ENCODE measurements at places on chromosomes 3 and 15. TPM values are rescaled to one million over a fixed set of nuclear protein-coding genes. Genes with fewer than 3 reads are reported as not detected.

POC1A gene
- 9.4 TPM for polyA plus RNA-seq

RTP3 gene
- not detected for polyA plus RNA-seq

SPINT1 gene
- polyA plus RNA-seq: 75.5 TPM

TRH gene
- polyA plus RNA-seq: 0.36 TPM

SERPINI2 gene
- polyA plus RNA-seq: 1.5 TPM

PDHB gene
- polyA plus RNA-seq: 124 TPM

ACP3 gene
- polyA plus RNA-seq: 59.9 TPM

CSPG4 gene
- 11.0 TPM for polyA plus RNA-seq

DNA sequence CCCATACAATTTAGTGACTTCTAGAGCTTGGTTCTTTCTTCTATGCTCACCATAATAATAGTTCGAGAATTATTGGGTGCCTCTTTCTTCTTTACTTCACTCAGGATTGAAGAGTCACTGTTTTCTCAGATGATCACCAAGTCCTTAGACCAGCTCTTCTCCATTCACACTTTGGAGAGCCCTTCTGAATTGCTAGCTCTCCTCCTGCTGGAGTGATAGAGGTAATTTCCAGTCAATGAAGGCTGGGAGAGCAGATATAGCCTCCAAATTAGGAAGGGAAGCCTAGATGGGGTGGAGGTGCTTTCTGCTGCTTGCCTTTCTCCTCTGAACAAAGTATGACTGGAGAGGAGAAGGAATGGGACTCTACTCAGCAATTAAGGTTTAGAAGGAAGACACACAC, 10.7 kb upstream of the BBX start:
- DNase-seq: no peak

- DNase-seq: no peak
Measured at GRCh38 chr3:101120039-101120438, 126.8 kb upstream of the ABI3BP start.

DNA sequence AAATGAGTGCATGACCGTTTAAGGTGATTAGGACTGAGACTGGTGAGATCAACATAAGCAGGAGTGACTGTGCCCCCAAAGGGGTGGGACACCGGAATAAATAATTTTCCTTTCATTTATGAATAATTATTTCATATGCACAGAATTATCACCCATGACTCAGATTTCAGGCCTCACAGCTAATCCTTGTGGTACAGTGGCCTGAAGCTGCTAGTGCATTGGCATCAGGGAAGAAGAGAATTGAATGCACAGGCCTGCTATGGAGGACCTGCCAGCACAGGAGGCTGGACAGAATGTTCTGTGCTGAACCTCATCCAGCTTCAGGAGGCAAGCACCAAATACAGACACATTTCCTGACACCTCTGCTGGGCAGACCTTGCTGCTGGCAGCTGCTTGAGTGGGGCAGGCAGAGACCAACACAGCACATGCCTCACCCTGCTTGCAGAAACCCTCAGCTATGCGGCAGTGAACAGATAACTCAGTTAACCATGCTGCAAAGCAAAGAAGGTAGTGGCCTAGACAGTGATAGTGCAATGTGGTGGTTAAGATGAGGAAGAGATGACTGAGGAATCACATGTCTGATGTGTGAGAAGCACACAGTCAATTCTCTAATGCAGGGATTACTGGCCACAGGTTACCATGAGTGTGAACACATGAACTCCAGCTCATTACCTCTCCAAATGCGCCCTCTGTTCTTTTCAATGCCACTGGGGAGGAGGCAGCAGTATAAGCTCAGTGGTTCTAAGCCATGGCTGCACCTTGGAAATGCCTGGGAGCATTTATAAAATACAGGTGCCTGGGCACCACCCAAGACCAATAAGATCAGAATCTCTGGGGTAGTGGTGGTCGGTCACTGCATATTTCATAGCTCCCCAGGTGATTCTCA, 68.1 kb upstream of the SCN5A start:
- DNase-seq: no peak

- DNase-seq: no peak
Measured at GRCh38 chr3:16113704-16114103, 60.8 kb upstream of the GALNT15 start.

DNA sequence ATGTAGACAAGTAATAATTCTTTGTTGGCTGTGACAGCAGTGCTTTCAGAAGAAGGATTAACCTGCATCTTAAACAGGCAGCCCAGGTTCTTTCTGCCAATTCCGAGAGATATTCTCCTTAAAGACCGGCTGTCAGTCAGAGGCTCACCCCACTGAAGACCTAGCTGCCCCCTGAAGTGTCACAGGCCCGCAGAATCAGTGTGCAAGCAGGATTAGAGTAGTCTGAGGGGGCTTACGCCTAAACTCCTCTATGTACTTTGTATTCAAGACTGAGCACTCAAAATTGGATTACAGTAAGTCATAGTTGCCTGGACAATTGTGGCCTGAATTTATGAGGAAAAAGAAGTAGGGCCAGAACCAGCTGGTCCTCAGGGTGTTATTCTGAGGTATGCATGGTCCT, 342.9 kb downstream of the CLSTN2 start:
- no peak for DNase-seq

- DNase-seq: no peak
Measured at GRCh38 chr3:57826245-57826951, 70.3 kb downstream of the SLMAP start.

DNA sequence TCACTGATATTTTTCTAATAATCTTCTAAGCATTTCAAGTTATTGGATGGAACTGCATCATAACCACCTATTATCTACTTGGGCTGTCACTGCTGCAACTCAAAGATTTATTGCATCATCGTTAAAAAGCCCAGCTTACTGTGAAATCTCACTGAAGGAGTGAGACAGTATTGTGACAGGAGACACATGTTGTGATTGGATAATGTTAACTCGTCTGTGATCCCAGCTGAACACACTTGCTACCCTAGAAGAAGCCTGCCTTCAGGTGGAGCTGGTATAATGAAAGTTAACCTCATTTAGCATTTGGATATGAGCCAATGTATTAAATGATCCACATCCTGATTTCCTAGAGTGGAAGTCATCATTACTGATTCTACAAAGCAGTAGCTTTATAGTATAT, 138.1 kb downstream of the MAP2K5 start:
- DNase-seq: no peak

GRCh38 chr3:172914854-172915253, 164.3 kb downstream of the ECT2 start:
- no peak for DNase-seq

- no peak for DNase-seq
Measured at GRCh38 chr3:56737006-56737405, 53.9 kb upstream of the TASOR start.

GRCh38 chr3:138367326-138367850, 19.0 kb downstream of the MRAS start:
- DNase-seq: no peak

- no peak for DNase-seq
Measured at GRCh38 chr15:38868326-38869114, 303.9 kb upstream of the RASGRP1 start.

DNA sequence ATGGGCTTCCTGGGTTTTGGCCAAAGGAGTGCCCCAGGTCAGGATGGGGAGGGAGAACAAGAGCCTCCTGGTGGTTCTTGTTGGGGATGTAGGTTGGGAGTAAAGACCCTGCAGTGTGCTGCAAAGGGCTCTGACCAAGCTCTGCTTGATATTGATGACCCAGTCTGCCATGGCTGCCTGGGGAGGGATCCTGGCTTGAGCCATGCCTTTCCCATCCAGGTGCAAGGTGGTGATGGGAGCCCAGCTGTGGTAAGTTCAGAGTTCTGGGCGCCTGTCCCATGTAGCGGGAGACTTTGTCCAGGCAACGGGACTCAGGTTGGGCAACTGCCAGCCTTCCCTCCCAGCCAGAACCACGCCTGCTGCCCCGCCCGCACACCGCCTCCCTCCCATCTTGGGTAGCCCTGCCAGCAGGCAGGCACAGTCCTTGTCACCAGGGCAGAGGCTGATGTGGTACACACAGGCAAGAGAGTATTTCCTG, 2.6 kb downstream of the GNAI2 start:
- no peak for DNase-seq

- no peak for DNase-seq
Measured at GRCh38 chr15:64060716-64061115, 14.4 kb upstream of the DAPK2 start.

DNA sequence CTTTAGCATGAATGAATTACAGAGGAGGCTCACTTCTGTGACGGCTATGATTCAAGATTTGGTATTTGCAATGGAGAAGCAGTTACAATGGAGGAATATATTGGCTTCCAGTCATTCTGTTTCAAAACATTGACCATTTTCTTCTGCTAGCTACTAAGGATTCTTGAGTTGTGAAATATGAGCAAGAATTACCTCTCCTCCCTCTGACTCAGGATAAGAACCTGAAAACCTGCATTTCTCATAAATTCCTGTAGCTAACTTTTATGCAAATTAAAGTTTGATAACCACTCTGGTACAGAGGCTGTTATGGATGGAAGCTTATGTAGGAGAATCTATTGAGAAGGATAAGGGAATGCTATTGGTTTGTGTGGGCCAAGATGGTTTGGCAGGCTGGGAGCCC, 84.1 kb upstream of the MYRIP start:
- no peak for DNase-seq

- no peak for DNase-seq
Measured at GRCh38 chr3:197364410-197365071, 66.1 kb upstream of the DLG1 start.

DNA sequence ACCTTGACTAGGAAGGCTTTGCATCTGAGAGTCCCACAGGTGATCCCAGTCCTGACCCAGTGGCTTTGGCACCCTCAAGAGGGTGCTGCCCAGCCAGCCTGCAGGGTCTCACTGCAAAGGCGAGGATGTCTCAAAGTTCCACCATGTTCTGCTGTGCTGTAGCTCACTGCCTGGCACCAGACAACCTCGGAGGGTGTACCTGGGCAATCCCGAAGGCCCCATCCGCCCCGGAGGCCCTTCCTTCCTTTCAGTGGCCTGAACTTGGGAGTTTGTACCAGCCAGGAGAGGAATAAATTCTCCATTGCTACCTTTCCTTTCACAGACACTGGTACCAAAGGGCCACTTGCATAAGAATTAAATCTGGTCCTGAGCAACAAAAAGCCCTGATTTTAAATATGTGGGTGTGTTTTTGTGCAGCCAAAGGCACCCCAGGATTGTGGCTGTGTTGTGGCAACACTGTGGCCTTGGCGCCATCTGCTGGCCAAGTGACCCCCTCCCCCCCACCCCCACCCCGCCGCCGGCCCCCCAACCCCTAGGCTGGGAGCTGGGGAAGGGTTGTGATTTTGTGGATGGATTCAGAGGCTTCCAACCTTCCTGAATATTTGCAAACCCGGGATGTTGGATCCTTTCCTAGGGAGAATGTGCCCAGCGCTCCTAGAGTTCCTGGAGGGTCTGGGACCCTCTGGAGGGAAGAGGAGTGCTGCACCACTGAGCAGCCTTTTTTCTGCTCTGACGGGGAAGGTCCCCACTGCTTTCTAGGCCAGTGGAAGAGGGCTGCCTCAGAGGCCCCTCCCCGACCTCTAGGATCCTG, 9.7 kb upstream of the PTPN23 start:
- no peak for DNase-seq

GRCh38 chr3:9301798-9302197, 52.4 kb upstream of the SRGAP3 start:
- DNase-seq: no peak

- DNase-seq: no peak
Measured at GRCh38 chr15:100665570-100665969, 63.2 kb downstream of the ASB7 start.

DNA sequence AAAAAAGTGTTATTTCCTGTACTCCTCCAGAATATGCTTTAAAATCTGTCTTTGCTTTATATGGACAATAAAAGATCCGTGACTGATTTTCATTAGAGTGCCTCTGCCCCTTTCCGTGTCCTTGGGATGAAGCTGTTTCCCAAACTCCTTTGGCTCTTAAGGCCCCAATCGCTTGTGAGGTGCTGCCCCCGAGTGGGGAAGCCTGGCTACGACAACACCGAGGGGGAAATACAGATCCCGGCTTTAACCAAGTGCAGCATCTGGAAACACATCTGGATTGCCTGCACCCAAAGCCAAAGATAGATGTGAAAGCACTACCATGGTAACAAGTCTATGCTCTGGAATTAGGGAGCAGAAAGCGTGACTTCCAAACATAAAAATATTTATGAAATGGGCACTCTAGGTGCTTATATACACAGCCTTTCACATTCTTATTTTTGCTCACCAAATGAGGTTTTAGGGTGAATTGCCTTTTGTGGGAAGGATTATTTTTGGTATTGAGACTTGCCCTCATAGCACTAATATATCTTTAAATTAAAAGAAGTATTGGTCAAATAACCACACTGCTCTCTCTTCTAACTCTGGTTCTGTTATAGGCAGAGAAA, 40.6 kb upstream of the ADCY5 start:
- DNase-seq: peak; percentile 61
